ENCODE measurements at places on chromosomes 2 and 18.

DNA sequence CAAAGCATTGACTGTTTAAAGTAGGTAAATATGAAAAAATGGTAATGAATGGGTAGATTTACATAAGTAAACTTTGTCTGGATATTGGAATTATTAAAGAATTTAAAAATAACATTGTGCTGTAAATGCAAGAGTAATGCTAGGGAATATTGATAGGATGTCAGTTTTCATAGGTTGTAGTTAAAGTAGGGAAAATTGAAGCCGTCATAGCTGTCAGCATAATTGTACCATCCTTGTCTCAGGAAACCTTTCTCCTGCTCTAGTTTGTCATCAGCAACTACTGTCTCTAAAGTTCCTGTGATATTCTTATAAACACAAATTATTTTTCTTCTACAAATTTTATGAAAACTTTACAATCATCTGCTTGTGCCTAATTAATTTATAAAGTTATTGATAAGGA, 10.1 kb upstream of the SPAG16 start:
- no peak for DNase-seq

DNA sequence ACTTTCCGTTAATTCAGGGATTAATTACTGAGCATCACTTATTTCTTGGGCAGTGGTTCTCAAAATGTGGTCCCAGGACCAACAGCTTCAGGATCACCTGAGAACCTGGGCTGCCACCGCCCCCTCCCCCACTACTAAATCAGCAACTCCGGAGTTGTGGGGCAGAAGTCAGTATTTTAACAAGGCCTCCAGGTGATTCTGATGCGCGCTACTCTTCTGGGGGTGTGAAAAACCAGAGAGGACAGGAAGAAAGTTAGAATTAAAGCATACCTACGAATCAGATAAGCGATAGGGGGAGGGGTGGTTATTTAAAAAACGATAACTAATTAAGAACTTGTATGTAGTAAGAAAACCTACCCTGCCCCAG, 319 bp downstream of the ZSCAN30 start:
- DNase-seq, result no peak

DNA sequence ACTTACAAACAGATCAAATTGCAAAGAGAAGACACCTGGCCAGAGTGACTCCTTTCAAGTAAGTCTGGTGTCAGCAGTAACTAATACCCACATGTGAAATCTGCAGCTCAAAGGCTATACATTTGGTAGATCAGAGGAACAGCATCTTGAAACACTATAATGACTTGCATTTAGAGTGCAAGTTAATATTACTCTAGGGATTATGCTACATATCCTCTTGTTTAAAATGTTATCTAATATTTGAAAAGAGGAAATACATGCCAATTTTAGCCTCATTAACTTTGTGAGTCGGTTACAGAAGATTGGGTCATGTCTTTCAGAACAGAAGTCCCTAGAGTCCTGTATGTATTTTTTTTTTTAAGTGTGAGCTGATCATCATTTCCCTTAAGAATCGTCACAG, 15.2 kb downstream of the LANCL1 start:
- no peak for DNase-seq

DNA sequence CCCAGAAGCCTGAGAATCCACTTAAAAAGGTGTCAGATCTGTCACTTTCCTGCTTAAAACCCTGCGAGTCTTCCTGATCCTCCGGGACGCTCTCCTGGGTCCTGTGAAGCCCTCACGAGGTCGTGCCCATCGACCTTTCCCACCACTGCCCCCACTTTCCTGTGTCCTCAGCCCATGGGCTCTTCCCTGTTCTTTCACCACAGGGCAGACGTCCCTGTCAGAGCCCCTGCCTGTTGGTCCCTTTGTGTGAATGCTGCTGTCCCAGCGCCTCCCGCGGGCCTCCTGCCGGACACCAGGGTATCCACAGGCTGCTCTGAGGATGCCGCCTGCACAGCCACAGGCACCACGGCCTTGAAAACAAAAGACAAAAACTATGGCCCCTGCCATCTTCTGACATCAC, 125.6 kb downstream of the TMEM18 start:
- no peak for DNase-seq

- no peak for DNase-seq
Measured at GRCh38 chr2:44528595-44528994, 166.8 kb downstream of the CAMKMT start.
